ENCODE measurements at places on chromosomes 3 and 15.

DNA sequence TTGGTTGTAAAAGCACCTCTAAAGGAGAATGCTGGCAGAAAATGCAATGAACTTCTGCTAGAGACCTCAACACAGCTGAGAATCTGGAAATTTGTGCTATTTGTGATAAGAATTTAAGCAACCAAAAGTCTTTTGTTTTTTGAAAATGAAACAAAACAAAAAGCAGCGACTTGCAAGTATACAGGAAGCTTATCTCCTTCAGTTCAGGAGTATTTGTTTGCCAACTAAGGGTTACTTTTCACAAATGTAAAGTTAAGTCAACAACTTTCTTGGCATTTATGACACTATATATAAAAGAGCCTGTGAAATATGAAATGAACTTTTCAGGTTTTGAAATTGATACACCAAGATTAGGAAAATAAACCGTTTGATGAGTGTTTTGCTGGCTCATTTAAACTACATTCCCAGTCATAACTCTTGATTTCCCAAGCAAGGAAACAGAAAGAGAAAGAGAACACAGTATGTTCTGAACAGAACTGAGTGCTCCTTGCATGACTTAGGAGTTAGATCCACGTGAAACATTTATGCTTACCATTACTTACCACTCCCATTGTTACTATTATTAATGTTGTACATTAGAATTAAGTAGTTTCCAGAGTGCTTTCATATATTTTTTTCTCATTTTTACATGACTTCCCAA, 92.3 kb upstream of the COL8A1 start:
- H3K4me1 ChIP-seq, result peaks cover 9% of the 10 kb centered on the region
- no peak overlapping the region for H3K27ac ChIP-seq
- H3K36me3 ChIP-seq, result no peaks in the 10 kb centered on the region
- no peaks in the 10 kb centered on the region for H3K27me3 ChIP-seq
- H3K4me3 ChIP-seq, result no peak overlapping the region
- DNase-seq, result no peak

DNA sequence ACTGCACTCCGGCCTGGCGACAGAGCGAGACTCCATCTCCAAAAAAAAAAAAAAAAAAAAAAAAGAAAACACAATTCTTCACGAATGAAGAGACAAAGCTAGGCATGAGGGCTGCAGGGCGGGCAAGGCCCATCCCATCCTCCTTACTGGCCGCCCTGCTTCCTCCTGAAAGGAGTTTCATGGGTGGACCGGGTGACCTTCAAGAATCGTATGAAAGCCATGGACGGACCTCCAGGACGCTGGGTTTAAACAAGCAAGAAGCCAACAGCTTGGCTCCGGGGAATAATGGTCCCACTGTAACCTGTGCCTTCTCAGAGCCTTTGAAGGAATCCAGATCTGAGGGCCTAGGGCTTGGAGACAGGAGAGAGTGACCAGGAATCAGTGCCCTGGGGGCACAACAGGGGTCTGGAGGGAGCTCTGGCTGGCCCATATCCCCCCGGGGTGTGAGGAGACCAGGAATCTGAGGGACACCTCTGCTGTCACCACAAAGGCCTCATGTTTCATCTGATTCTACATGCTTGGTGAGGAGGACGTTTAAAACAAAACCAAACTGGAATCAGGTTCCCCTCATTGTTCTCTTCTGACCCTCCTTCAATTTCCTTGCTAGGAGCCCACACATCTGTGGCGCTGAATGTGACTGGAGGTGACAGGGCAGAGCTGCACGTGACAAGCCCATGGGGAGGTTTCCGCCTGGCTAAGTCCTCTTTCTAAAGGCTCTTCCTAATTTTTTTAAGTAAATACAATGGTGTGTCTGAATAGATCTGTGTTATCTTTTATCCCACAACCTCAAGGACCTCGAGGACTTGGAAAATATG, 46.1 kb downstream of the WHAMM start:
- no peaks in the 10 kb centered on the region for H3K36me3 ChIP-seq
- DNase-seq, result no peak
- H3K4me3 ChIP-seq, result no peak overlapping the region
- peaks cover 19% of the 10 kb centered on the region for H3K4me1 ChIP-seq
- no peak overlapping the region for H3K27ac ChIP-seq
- H3K27me3 ChIP-seq, result no peaks in the 10 kb centered on the region

- no peak overlapping the region for H3K27ac ChIP-seq
- H3K4me3 ChIP-seq, result no peak overlapping the region
- H3K4me1 ChIP-seq, result no peaks in the 10 kb centered on the region
- DNase-seq, result no peak
- no peaks in the 10 kb centered on the region for H3K27me3 ChIP-seq
Observed at GRCh38 chr3:59818033-59818918, 768.5 kb upstream of the CFAP20DC start.

DNA sequence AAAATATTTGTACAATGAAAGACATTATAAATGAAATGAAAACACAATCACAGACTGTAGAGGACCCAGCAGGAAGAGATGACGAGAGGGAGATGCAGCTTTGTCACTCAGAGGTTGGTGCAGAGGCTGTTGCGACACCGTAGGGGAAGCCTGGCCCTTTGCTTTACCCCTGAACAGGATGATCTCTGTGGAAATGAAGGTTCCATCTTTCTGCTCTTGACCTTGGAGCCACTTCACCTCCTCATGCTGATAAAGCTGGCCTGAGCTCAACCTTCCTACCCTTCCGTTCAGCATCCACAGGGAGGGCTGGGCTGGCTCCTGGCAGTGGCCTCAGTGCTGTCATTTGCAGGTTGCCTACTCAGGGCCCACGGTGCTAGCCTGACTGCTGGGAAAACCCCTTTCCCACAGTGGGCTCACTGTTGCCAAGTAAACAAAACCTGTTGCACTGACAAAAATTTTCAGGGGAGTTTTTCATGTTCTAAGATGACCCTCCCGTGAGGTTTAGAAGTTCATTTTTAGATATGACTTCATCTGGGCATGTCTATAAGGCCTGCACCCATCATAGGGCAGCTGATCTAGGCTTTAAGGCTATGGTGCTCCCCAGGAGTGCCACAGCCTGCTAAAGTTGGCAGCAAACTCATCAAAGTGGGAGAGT, 3.0 kb upstream of the CD80 start:
- peak; percentile 45 for DNase-seq
- H3K27me3 ChIP-seq, result peaks cover 7% of the 10 kb centered on the region
- H3K27ac ChIP-seq, result peak overlapping the region; percentile 71
- peaks cover 9% of the 10 kb centered on the region for H3K36me3 ChIP-seq

- H3K27me3 ChIP-seq, result peaks cover 2% of the 10 kb centered on the region
- H3K4me1 ChIP-seq, result no peaks in the 10 kb centered on the region
- H3K27ac ChIP-seq, result no peak overlapping the region
- H3K4me3 ChIP-seq, result no peak overlapping the region
- no peaks in the 10 kb centered on the region for H3K36me3 ChIP-seq
- DNase-seq, result no peak
Observed at GRCh38 chr15:74239051-74239705, 3.1 kb downstream of the CCDC33 start.

GRCh38 chr3:189797103-189797750, 166.0 kb downstream of the TP63 start:
- no peaks in the 10 kb centered on the region for H3K36me3 ChIP-seq
- no peaks in the 10 kb centered on the region for H3K4me1 ChIP-seq
- no peaks in the 10 kb centered on the region for H3K27me3 ChIP-seq

DNA sequence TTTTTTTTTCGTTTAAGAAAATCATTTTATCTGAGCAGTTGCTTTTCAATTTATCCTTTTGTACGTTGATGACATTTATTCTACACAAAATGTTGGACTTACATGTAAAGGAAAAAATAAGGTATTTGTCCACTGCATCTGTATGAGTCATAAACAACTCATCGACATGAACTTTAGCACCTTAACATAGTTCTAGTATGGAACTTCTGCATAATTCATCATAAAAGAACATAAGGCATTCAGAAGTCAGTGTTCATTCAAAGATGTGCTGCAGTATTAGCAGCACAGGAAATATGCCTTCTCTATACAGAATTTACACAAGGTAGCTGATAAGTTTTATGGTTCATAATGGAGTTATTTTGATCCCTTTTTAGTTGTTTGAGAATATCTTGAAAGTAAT, 801.6 kb downstream of the CADM2 start:
- no peak for DNase-seq
- no peaks in the 10 kb centered on the region for H3K27me3 ChIP-seq
- H3K27ac ChIP-seq, result no peak overlapping the region
- H3K4me1 ChIP-seq, result no peaks in the 10 kb centered on the region
- no peaks in the 10 kb centered on the region for H3K36me3 ChIP-seq

- no peak overlapping the region for H3K27ac ChIP-seq
- DNase-seq, result no peak
- peaks cover 3% of the 10 kb centered on the region for H3K36me3 ChIP-seq
- H3K27me3 ChIP-seq, result no peaks in the 10 kb centered on the region
- peaks cover 5% of the 10 kb centered on the region for H3K4me1 ChIP-seq
- no peak overlapping the region for H3K4me3 ChIP-seq
Observed at GRCh38 chr3:153260681-153261080, 98.7 kb downstream of the RAP2B start.

GRCh38 chr3:162666835-162667234, 1170.2 kb downstream of the OTOL1 start:
- H3K27me3 ChIP-seq, result no peaks in the 10 kb centered on the region
- H3K4me1 ChIP-seq, result no peaks in the 10 kb centered on the region
- no peak overlapping the region for H3K27ac ChIP-seq
- H3K4me3 ChIP-seq, result no peak overlapping the region
- DNase-seq, result no peak
- no peaks in the 10 kb centered on the region for H3K36me3 ChIP-seq

GRCh38 chr15:66800584-66801235, 98.7 kb downstream of the SMAD6 start:
- H3K27ac ChIP-seq, result no peak overlapping the region
- no peak overlapping the region for H3K4me3 ChIP-seq
- peaks cover 8% of the 10 kb centered on the region for H3K27me3 ChIP-seq
- DNase-seq, result no peak

DNA sequence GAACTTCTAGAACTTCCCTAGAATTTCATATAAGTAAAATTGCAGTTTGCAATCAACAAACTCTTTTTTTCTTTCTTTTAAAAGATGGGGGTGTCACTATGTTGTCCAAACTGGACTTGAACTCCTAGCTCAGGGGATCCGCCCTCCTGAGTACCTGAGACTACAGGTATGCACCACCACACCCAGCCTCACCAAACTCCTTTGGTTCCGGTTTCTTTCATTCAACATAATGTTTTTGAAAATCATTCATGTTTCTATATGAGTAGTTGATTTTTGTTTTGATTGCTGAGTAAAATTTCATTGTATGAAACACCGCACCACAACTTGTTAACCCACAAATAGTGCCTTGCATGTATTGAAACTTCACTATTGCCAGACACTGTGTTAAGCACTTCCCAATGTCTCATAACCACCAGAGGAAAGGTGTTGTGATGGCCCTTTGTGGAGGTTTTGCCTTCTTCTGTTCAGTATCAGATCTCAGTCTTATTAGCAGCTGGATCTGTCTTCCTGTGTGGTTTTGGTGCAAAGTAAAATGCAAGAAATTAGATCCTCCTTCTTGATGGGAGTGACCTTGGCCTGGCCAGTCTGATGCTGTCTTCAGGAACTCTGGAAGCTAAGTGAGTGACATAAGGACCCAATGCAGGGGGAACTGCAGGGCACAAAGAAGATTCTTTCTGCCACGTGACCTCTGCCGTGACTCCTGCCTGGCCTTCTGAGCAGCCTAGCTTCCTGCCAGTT, 78.8 kb upstream of the UBE2E1 start:
- no peak overlapping the region for H3K27ac ChIP-seq
- H3K4me1 ChIP-seq, result peaks cover 6% of the 10 kb centered on the region
- H3K27me3 ChIP-seq, result no peaks in the 10 kb centered on the region
- no peak overlapping the region for H3K4me3 ChIP-seq
- no peak for DNase-seq
- no peaks in the 10 kb centered on the region for H3K36me3 ChIP-seq

Data from activated CD8-positive, alpha-beta T cell treated with anti-CD3 and anti-CD28 coated beads, Interleukin-2, amount 10 ng/mL, durations not matched to agents 7 days and 5 days (primary cell).